ENCODE measurements at places on chromosomes 3 and 15. TPM values are rescaled to one million over a fixed set of nuclear protein-coding genes. Genes with fewer than 3 reads are reported as not detected.

- H3K27ac ChIP-seq: peak overlapping the region; percentile 77
- H3K4me1 ChIP-seq: peaks cover 2% of the 10 kb centered on the region
- H3K36me3 ChIP-seq: no peaks in the 10 kb centered on the region
- peak overlapping the region; percentile 98 for H3K4me3 ChIP-seq
- DNase-seq: no peak
- H3K27me3 ChIP-seq: no peaks in the 10 kb centered on the region
Measured at GRCh38 chr3:88057630-88058305, 1.0 kb downstream of the CGGBP1 start.

DNA sequence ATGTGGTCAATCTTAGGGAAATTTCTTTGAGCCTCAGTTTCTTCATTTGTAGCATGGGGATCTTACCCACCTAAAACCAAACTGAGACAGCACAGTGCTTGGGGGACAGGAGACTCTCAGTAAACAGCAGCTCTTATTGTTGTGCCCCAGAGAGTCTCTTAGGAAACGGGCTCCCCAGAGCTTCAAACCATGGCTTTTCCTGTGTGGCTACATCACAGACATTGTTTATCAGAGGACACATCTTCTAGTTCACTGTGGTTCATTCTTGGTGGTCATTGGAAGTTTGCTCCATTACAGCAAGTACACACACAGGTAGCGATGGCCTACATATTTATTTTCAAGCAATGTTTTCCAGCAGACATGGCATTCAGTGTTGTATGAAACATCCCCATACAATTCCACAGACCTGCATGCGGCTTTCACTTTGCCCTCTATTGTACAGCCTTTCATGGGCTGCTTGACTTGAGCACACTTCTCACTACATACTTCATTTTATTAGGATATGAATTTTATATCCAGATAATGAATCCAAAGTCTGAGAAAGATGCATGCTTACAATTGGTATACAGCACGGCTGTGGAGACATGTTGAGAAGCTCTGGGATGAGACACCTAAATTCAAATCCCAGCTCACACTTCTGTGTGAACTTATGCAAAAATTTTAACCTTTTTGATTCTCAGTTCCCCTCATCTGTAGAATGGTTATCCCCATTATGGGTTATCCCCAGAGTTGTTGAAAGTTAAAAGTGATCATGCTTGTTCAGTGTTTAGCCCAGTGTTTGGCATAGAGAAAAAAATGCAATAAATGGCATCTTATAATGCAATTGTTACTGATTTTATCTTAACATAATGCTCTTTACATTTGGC is 84.8 kb upstream of the ICE2 start:
- H3K4me3 ChIP-seq: no peak overlapping the region
- no peaks in the 10 kb centered on the region for H3K36me3 ChIP-seq
- no peak for DNase-seq

DNA sequence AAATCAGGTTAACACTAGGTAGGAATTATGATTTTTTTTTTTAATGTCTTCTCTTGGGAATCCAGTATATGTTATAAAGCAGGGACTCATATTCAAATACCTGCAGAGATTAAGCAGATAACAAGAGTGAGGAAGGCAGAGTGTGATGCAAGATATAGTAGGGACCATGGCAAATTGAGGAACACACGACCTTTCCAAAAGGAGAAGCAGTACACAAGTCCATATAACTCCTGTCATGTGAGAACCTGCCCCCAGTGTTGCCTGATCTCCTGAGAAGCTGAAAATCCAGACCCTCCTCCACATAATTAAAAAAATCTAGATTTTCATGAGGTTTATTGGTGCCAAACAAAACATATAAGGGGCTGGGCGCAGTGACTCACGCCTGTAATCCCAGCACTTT is 3.6 kb downstream of the RFC4 start:
- H3K4me1 ChIP-seq: peaks cover 5% of the 10 kb centered on the region
- H3K27me3 ChIP-seq: no peaks in the 10 kb centered on the region
- no peak overlapping the region for H3K27ac ChIP-seq

DNA sequence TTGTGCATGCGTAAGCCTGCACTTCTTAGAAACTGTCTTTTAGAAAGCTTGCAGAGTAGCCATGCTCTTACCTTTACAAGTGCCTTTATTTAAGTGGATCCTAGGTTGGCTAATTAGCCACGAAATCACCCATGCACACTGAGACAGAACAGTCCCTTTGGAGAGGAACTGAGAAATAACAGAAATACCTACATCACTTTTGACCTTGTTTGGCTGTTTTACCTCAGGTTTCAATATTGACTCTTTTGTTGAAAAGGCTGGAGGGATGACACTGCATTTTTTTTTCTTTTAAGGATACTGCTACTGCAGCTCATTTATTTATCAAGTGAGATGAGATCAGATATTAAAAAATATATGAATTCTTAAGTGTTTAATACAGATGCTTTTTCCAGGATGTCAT is 155.6 kb upstream of the GOLIM4 start:
- H3K27me3 ChIP-seq: no peaks in the 10 kb centered on the region
- H3K4me1 ChIP-seq: peaks cover 5% of the 10 kb centered on the region
- no peak for DNase-seq
- no peak overlapping the region for H3K27ac ChIP-seq
- no peaks in the 10 kb centered on the region for H3K36me3 ChIP-seq

GRCh38 chr3:127680798-127681221 is 8.1 kb downstream of the ABTB1 start:
- H3K36me3 ChIP-seq: no peaks in the 10 kb centered on the region
- no peak overlapping the region for H3K27ac ChIP-seq
- H3K4me3 ChIP-seq: no peak overlapping the region
- DNase-seq: peak; percentile 32

DNA sequence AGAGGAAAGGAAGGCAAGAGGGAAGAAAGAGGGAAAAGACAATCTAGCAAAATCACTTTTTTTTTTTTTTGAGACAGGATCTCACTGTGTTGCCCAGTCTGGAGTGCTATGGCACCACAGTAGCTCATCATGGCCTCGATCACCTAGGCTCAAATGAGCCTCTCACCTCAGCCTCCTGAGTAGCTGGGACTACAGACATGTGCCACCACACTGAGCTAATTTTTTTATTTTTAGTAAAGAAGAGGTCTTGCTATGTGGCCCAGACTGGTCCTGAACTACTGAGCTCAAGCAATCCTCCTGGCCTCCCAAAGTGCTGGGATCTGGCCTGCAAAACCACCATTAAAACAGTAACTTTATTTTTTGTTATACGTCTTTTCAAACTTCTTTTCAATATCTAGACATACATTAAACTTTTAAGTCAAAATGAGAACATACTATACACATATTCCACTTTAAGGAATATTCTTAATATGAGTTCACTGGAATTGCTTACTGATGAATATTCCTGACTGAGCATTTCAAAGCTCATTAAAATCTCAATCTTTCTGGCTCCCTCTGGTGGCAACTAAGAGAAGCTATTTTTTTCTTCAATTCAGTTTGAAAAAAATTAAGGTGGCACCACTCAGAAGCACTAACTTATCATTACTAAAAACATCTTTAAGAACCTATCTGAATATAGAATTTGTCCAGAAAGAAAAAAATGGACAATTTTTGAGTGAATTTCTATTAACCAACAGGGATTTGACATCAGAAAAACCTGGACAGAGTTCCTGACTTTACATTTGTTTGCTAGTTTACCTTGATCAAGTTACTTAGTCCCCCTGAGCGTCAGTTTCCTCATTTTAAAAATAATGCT is 40.9 kb downstream of the UACA start:
- H3K27ac ChIP-seq: no peak overlapping the region
- no peak overlapping the region for H3K4me3 ChIP-seq
- peaks cover 3% of the 10 kb centered on the region for H3K4me1 ChIP-seq
- DNase-seq: no peak

The HYAL1 gene
- 2.7 TPM for total RNA-seq

The HYAL3 gene
- total RNA-seq: 0.58 TPM

The TEX55 gene
- not detected for total RNA-seq

Data from ovary (tissue), 10 donors.